ENCODE measurements at places on chromosomes 6 and 20. TPM values are rescaled to one million over a fixed set of nuclear protein-coding genes. Genes with fewer than 3 reads are reported as not detected.

Gene C6orf132
- polyA plus RNA-seq: not detected

Gene MUC22
- polyA plus RNA-seq: not detected

Gene TNNC2
- not detected for polyA plus RNA-seq

Gene ADTRP
- 0.84 TPM for polyA plus RNA-seq

Gene SCRT2
- not detected for polyA plus RNA-seq

Gene BHLHE23
- polyA plus RNA-seq: not detected

Gene TSHZ2
- polyA plus RNA-seq: 0.05 TPM

Gene TXLNB
- polyA plus RNA-seq: not detected

Gene BCAS1
- 1.5 TPM for polyA plus RNA-seq

Gene HAO1
- polyA plus RNA-seq: not detected

Gene LY6G6C
- not detected for polyA plus RNA-seq

Gene PSMB9
- 532 TPM for polyA plus RNA-seq

Gene SIRPD
- 0.60 TPM for polyA plus RNA-seq

Gene ADGRF4
- polyA plus RNA-seq: not detected

Gene MATN4
- not detected for polyA plus RNA-seq

Measured in GM12878 (cell line).